ENCODE measurements at places on chromosomes 1 and 21. TPM values are rescaled to one million over a fixed set of nuclear protein-coding genes. Genes with fewer than 3 reads are reported as not detected.

- DNase-seq: no peak
Observed at GRCh38 chr1:243490748-243491686, 235.2 kb downstream of the SDCCAG8 start.

GRCh38 chr1:35810096-35810881 is 2.5 kb downstream of the AGO4 start:
- DNase-seq: no peak

- DNase-seq: no peak
Observed at GRCh38 chr1:67060811-67061218, 6.9 kb upstream of the SLC35D1 start.

- peak; percentile 55 for DNase-seq
Observed at GRCh38 chr1:44640200-44640853, 34.0 kb downstream of the TMEM53 start.

DNA sequence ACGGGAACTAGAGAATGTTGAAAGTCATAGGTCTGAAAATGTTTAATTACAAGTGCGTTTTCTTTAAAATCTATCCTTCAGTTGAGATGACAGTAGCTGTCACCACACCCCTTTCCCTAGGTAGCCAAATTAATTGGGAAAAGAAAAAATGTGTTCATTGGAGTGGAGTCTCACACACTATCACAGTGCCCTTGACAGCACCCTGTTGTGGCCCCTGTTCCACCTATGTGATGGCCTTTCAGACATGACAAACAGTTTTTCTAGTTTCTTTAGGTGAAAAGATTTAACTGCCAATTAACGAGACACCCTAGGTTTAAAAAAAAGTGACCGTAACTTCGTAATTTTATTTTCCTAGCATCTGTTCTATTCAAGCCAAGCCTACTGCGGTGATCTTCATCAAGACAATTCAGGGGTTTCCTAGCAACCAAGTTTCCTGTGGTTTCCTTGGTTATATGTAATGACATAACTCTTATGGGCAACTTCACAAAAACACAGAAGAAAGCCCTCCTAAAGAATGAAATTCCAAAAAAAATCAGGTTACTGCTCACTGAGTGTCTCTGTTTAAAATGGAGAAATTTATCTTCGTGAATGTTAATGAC is 298.3 kb downstream of the PDE4B start:
- DNase-seq: no peak

DNA sequence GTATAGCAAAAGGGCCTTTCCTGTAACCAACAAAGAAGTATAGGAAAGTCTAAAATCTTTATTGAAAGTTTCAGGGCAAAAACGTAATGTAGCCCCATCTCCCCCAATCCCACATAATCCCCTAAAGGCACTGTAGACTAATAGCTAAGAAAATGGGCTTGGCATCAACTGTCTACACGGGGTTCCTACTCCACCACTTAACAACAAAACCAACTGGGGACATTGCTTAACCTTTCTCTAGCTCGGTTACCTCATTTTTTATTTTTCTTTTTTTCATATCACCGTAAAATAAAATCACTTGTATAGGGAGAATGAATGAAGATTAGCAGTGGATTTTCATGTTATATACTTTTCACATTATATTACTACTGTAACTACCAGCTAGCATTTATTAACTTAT is 12.3 kb downstream of the MACF1 start:
- DNase-seq: no peak

DNA sequence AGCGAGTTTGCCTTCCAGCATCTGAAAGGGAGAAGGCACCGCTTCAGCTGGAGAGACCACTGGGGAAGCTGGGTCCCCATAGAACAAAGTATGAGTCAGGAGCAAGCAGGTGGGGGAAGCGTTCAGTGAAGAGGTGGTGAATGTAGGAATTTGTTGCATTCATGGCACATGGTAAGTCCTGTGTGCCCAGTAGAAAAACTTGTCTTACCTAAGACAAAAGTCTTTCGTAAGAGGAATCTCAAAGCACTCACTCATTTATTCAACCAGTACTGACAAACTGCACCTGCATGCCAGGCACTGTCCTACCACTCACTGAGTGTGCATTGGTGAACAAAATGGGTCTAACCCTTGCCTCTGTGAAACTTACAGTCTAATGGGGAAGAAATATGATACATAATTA is 9.2 kb upstream of the ERRFI1 start:
- no peak for DNase-seq

DNA sequence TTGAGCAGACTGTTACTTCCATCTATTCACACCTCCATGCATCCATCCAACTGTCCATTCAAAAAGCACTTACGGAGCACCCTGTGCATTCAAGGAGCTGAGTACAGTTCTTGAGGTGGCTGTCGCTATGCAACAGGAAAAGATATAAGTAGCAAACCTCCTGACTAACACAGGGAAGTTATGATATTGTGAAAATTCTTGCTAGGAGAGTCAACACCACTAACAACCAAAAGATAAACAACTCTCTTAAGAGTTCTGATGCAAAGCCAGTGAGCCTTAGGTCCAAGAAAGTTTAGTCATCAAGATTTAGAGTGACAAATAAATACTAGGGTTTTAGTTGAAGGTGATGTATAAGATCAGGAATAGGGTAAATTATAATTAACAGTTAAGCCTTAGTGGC is 44.5 kb upstream of the TRIM45 start:
- no peak for DNase-seq

GRCh38 chr1:71899881-71900280 is 382.5 kb downstream of the NEGR1 start:
- DNase-seq: no peak

GRCh38 chr21:44500111-44500510 is 39.9 kb downstream of the KRTAP10-1 start:
- no peak for DNase-seq

DNA sequence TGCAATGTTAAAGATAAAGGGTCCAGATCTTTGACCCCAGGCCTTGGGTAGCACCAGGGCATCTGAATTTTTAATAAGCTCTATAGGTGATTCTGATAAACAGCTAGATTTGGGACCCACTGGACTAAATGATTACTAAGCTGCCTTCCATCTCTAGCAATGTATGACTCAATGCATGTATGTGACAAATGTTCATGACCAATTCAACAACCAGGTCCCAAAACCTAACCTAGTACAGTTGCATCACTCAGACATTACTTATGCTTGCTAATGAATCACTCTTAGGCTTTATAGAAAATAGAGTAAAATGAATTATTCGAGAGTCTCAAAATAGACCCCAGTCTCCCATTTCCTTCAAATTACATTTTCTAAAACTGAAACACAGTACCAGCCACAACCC is 35.5 kb downstream of the RCAN1 start:
- no peak for DNase-seq

DNA sequence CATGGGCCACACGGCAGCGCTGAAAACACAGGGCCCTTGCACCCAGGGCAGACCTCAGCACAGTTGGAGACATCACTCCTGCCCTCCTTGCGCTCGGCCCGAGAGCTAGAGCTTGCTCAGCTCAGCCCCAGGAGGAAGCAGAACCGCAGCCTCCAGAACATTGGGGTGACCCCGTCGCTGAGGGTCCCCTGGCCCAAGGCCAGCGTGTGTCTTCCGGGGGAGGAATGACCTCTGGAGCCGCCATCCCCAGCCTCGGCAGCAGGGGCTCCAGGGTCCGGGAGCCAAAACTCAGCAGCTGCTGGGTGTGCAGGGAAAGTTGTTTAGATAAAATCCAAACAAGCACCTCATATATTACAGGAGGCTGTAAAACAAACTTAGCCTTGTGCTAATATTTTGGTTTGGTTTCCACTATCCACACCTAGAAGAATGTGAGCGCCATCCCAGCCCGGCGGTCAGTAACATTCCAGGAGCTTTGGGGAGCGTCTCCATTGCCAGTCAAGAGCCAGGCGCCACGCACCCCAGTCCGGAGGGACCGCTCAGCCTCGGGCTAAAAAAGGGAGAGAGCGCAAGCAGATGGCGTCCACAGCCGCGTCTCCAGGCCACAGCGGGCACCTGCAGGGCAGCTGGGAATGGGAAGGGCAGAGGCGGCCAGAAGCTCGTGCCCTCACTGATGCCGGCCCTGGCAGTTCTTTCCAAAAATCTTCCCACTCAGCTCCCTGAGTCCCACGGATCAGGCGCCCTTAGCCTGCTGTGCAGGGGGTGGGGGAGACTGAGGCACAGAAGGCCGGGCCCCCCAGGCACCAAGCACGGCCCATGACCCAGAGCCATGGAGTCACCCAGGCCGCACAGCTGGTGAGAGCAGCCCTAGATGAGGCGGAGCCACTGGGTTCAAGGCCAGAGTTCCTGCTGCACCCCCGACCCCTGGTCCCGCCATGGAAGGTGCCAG is 52.0 kb downstream of the SLX9 start:
- DNase-seq: no peak

DNA sequence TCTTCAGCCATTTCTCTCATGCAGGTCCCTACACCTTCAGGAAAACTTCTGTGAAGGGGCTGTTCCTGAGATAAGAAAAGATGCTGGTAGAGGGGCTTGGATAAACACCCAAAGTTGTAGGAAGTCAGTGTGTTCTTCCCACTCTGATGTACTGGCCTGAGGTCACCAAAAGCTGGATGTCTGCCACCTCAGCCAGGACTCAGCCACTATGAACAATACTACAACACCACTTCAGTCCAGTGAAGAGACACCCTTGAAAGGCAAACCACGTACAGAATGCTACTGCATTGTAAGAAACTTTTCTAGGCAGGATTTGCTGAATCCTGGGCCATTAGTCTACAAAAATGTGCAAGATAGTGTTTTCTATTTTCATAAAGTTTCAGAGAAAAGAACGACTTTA is 2.4 kb downstream of the PTPN14 start:
- no peak for DNase-seq

DNA sequence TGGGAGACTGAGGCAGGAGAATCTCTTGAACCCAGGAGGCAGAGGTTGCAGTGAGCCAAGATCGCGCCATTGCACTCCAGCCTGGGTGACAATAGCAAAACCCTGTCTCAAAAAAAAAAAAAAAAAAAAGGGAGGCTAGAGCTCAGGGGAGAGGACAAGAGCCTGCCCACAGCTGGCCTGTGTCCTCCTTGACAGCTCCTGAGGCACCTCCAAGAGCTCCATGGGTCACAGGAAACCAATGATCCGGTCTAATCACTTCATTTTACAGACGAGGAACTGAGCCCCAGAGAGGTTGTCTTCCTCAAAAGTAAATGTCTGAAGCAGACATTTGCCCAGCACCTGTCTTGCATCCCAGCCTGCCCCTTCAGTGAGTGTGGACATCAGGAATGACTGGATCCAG is 49.4 kb downstream of the NID1 start:
- DNase-seq: no peak

KRTAP12-3 gene
- total RNA-seq: not detected

ALX3 gene
- not detected for total RNA-seq

COL6A2 gene
- total RNA-seq: 1,642 TPM

RAB3B gene
- total RNA-seq: not detected

TRIM17 gene
- 0.38 TPM for total RNA-seq
